ENCODE measurements at places on chromosomes 6 and 20.

DNA sequence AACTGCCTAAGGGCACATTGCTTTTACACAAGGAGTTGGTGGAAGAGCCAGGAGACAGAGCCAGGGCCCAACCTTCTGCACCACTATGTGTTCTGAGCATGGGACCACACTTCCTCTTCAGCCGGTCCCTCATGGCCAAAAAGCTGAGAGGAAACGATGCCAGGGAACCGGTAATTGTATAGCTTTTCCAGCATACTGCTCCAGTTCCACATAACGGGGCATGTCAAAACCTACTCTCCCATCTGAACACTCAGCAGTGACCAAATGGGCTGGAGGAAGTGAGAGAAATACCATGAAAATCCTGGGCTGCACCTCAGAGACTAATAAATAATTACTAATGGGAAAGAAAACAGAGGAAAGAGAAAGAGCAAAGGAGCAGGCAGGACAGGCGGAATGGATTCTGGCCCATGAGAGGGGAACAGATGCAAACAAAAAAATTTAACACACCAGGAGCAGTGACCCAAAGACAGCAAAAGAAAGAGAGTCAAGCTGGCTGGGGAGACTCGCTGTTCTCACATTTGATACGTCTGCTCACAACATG lies 52.0 kb upstream of the BMP2 start:
- DNase-seq = no peak

- DNase-seq = no peak
These were observed 90.5 kb downstream of the NDUFAF5 start for GRCh38 chr20:13875265-13875811.

DNA sequence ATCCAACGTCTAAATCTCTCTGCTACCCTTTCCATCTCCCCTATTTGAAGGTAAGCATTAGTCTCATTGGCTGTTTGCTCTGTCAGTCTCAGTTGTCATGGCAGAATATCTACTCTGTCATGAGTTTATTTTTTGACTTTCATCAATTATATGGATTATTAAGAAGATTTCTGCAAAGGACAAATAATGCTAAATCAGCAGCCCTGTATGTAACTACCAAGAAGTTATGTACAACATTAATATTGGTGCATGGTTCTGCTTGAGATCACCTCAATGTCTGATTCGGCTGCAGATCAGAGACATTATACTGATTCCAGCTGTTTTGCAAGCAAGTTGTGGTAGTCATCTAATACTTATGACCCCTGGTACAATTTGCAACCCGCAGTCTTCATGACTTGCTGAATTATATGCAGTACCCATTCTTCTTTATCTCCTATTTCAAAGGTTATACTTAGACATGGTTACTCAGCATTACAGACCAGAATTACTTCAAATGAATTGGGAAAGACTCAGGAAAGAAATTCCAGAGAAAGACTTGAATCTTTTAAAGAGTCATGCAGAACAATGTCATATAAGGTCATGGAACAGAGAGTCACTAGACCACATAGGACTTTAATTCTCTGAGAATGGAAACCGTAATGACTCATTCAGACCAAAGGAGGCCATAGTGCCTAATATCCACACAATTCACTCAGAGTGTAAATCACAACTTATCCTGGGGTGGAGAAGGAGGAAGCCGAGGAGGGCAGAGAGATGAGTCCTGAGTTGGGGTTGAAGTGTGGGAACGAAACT lies 201.4 kb downstream of the IBTK start:
- no peak for DNase-seq

- DNase-seq = no peak
These were observed 3.1 kb downstream of the ZUP1 start for GRCh38 chr6:116665464-116665863.

GRCh38 chr6:169986171-169986847 lies 234.9 kb downstream of the ERMARD start:
- DNase-seq = no peak

- no peak for DNase-seq
These were observed 141.5 kb upstream of the PDE7B start for GRCh38 chr6:135710042-135710441.

DNA sequence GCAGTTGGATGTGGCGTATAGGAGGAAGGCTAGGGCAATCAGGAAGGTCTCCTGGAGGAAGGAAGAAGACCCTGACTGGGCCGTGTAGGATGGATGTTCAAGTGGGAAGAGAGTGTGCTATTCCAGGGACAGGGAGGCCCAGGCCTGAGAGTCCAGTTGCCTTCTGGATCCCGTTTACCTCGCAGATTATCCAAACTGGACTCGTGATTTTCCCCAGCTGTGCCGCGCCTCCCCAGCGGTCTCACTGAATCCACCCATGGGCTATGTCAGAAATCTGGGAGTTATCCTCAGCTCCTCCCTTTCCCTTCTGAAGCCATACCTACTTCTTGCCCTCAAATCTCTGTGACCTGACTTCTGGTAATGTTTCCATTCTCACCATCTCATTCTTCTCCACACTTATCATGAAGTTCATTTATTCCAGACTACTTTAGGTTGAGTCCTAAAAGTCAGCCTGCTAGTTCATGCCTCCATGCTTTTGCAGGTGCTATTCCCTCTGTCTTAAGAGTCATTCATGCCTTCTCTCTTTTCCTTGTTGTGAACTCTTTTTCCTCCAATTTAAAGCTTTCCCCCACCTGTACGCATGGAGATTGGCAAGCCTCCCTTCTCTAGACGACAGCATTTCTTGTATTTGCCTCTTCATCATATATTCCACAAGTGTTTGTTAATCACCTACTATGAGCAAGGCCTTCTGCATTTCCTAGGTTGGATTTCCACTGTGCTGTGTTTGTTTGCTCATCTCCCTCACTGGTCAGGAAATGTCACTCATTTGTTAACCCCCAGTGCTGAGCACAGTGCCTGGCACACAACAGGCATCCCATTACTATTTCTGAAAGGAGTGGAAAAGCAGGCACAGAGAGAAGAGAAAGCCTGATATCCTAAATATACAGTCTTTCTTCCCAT lies 2.7 kb downstream of the SDCBP2 start:
- no peak for DNase-seq

DNA sequence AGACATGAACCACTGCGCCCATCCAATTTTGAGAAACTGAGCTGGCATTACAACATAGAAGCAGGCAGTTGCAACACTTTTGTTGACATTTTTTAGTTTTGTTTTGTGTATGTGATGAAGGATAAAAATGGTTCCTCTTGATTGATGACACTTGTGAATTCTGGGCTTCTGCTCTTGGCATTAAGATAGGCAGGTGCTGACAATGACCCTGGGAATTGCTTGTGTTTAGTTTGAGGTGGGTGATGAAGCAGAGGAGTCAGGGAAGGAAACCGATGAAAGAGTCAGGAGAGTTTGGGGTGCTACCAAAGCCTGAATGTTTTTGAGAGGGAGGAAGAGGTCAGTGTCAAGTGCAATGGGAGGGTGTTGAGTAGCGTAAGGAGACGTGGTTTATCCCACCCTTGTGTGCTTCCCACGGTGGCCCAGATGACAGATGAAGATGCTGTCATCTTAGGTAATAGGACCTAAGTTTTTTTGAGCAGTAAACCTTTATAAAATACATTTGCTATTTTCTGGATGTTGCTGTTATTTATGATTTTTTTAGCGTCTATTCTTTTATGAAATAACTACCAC lies 19.4 kb downstream of the CDS2 start:
- DNase-seq = no peak

DNA sequence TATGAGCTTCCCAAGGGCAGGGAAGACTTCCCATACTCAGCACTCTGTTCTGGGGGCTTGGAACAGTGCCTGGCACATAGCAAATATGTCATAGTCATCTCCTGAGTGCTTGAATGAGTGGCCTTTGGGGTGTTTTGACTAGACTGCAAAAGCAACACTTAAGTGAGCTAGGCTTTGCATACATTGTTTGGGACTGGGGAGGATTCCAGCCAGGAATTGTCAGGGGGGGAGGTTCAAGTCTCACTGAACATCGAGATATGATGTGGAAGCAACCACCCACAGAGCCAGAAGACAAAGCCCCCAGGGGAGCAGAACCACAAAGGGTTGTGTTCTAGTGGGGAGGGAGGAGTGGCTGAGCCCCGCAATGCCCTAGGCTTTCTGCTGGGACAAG lies 98.4 kb downstream of the SYCP2 start:
- no peak for DNase-seq

- DNase-seq = no peak
These were observed 19.4 kb upstream of the CTAGE9 start for GRCh38 chr6:131730264-131730663.

DNA sequence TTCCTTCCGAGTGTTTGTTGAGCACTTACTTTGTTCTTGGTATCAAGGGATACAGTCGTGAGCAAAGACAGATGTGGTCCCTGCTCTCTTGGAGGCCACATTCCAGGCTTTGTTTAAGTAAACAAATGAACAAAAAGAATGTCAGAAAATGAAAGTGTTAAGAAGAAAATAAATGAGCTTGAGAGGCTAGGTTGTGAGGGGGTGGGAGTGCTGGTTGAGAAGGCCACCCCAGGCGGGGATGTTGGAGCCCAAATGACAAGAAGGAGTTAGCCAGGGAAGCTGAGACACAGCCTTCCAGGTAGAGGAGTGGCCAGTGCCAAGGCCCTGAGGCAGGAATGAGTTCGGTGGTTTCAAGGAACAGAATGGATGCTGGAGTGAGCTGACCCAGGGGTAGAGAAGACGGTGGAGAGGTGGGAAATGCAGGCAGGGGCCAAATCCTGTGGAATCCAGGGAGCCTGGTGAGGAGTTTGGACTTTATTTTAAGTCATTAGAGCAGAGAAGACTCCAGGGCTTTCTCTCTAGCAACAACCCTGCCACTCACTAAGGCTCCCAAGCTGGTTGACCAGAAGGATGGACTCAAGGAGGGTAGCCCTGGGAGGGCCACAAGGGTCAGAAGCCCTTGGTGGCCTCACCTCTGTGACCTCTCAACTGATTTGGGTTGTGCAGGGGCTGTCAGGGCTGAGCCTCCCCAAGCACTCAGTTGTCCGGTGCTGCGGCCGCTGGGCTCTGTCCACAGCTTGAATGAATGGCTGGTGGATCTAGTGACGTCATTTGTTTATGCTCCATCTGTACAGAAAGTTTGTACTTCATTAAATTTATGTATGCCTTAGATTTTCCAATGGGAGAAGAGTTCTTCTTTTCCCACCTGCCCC lies 66.0 kb upstream of the STX16 start:
- no peak for DNase-seq

DNA sequence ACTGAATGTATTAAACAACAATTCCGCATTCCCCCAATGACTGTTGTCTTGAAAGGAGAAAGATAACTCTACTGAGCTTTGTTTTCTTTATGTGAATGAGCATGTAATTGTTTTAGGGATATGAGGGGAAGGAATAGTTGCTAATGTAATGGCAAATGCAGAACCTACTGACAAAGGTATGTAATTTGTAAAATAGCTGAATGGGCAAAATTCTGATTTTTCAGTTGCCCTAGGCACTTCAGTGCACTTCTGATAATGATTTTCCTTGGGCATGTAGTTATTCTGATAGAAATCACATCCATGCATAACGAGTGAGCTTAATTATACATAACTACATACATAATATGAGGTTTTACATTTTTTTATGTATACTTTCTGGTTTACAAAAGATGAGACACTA lies 53.4 kb upstream of the FOXO3 start:
- no peak for DNase-seq

DNA sequence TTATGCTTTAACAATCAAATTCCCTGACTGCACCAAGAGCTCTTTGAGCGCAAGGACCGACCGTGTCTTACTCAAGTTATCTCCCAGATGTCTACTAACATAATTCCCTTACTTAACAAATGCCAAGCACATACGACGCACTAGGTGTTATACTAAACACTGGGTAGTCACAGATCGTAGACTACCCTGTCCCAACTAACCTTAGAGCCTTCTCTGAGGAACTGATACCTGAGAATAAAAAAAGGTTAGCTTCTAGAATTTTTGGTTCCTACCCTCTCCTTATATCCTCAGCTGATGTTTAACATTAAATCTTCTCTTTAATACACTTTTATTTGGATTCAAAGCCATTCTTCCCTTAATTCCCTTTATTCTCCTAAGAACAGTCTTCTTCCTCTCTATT lies 38.5 kb downstream of the EPB41L2 start:
- no peak for DNase-seq

DNA sequence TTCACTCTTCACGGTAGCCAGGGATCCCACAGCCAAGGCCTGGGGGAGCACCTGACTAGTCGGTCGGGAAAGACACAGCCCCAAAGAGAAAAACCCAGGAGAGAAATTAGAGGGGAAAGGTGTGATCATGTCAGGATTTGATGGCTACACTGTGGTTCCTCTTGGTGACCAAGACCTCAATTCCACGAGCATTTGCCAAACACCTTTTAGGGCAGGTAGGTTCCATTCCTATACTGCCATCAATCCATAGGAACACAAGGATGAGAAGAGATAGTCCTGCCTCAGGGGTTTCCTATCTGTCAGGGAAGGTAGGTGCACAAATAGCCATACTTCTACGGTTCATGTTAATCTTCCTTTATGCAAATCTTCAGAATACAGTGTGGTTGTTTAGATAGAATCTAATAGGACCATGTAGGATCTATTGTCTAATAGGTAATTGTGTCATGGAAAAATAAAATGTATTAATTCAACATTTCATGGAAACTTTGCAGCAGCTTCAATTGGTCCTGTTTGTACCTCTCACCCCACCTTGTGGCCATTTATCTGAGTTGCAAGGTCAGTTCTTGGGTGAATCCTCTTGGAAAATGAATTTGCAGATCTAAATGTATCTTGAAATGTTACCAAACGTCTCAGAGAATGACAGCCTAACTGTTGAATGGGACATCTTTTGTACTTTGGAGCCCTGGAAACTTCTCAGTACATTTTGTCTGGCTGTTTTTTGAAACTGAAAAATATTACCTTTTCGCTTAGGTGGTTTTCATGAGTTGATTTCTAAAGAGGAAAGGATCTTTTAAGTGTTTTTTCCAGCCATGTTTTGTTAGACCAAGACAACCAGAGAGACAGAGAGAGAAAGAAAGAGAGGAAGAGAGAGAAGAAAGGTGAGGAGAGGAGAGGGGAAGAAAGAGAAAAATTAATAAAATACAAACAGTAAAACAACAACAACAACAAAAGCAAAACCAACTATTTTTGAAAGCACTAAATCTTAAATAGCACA lies 33.7 kb upstream of the IYD start:
- DNase-seq = peak; percentile 56

- DNase-seq = peak; percentile 5
These were observed 30.1 kb upstream of the SLC16A10 start for GRCh38 chr6:111057074-111057752.

DNA sequence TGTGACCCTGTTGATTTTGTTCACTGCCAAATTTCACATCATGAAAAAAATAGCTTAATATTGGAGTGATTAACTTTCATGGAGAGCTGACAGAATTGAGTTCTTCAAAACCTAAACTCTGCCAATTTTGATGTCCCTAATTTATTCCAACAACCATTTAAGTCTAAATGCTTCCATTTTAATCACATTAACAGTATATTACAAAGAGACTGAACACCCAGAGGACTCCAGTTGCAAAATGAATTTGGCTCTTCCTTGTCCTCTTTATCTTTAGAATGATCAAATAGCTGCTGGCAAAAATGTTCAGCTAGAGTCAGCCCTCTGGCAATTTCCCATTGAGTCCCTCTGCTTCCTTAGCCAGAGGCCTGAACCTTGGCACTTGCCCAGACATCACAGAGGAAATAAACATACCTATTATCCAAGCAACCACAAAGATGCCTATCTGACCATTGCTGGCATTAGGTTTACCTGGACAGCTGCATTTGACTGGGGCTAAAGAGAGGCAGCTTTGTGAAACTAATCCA lies 299.0 kb upstream of the STXBP5 start:
- DNase-seq = no peak

Data from neuronal stem cell (in vitro differentiated cells).